ENCODE measurements at places on chromosomes 1 and 21.

GRCh38 chr1:14543191-14543840, 55.2 kb upstream of the KAZN start:
- no peak for DNase-seq

GRCh38 chr1:118322331-118322730, 137.3 kb upstream of the SPAG17 start:
- no peak for DNase-seq

- peak; percentile 43 for DNase-seq
Measured at GRCh38 chr1:201709564-201710295, 119.2 kb upstream of the IPO9 start.

GRCh38 chr1:194654956-194655355, 1468.5 kb upstream of the B3GALT2 start:
- DNase-seq = no peak

DNA sequence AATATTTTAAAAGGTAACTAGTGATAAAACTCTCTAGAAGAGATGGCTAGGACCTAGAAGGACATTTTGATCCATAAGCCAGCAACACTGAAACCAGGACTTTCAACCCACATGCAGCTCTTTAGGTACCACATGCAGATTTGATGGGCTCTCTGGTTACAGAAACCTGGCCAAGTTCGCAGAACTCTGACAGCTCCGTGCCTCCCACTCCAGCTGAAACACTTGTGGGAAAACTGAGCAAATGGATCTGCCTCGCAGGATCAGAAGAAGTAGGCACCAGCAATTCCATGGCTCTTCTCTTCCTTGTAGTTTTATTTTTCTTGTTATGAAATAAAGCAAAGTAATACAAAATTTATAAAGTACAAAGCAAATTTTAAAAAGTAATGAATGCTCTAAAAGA, 58.5 kb downstream of the ST6GALNAC5 start:
- no peak for DNase-seq
